ENCODE measurements at places on chromosomes 6 and 20.

DNA sequence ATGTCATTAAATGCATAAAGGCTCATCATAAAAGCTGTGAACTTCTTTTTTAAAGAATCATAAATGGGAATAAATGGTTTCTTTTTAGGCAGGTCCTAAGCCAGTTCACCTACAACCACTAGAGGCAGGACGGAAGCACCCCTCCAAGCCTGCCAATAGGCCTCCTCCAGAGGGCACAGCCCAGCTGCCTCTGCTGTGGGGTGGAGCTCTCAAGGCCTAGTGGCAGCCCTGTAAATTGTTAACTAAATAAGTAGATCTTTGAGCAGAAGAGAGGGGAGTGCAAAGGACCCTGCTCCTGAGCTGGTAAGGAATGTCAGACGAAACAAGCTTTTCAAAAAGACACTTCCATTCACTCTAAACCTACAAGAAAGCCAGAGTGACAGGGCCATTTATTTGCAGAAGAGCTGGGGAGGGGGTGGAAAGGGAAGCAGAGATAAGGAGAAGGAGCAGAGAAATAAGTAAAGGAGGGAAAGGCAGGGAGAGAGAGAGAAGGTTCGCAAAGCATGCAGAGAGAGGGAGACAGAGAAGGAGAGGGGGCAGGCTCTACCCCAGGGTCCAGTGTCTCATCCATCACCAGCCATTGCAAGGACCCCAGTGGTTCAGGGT is 18.0 kb upstream of the MAFB start:
- no peak for DNase-seq

DNA sequence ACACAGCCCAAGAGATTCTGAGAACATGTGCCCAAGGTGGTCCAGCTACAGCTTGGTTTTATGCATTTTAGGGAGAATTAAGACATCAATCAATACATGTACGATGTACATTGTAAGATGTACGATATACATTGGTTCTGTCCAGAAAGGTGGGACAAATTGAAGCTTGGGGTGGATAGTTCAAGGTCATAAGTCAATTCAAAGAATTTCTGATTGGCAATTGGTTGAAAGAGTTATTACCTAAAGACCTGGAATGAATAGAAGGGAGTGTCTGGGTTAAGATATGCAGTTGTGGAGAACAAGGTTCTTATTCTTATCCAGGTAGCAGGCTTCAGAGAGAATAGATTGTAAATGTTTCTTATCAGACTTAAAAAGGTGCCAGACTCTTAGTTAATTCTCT is 31.8 kb upstream of the LCA5 start:
- DNase-seq, result no peak

GRCh38 chr20:44455126-44455525 is 20.5 kb upstream of the TTPAL start:
- no peak for DNase-seq

- DNase-seq, result no peak
Measured at GRCh38 chr20:47740121-47740861, 45.0 kb downstream of the SULF2 start.

- no peak for DNase-seq
Measured at GRCh38 chr6:116779573-116780164, 14.2 kb upstream of the FAM162B start.

GRCh38 chr6:71965404-71965803 is 79.1 kb downstream of the RIMS1 start:
- no peak for DNase-seq

GRCh38 chr6:41547799-41548097 is 1.6 kb downstream of the FOXP4 start:
- DNase-seq, result no peak

DNA sequence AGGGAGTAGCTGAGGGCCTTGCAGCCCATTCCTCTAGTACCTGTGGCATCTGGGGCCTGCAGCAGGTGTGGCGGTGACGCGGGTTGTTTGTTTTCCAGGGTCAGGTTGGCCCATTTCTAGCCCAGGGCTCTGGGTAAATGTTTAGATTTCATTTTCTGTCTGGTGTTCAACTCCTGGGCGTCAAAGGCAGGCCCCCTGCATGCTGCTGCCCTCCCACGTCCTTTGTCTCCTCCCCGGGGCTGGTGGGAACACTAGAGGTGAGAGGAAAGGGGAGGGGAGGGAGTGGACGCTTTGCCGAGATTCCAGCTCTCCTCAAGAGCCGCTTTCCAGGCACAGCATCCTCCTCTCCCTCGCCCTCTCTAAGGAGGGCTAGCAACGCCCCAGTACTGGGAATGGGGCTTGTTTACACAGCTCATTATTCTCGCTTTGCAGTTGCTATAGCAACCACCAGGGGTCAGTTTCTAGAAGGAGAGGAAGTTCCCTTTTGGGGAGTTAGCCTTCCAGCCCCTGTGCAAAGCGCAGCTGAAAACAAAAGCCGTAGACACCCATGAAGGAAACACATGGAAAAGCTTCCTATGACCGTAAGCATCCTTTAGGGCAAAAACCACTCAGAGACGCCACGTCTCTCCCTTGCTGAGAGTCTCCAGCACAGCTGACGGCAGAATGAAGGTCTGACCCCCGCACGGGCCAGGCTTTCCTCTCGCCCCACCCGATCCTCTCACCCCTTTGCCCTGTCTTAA is 170.6 kb downstream of the LY86 start:
- no peak for DNase-seq

GRCh38 chr6:27966044-27966443 is 9.0 kb downstream of the OR2B6 start:
- no peak for DNase-seq

- no peak for DNase-seq
Measured at GRCh38 chr6:130560231-130560630, 194.4 kb downstream of the TMEM200A start.

GRCh38 chr20:36830791-36831691 is 44.9 kb upstream of the TLDC2 start:
- DNase-seq, result no peak

DNA sequence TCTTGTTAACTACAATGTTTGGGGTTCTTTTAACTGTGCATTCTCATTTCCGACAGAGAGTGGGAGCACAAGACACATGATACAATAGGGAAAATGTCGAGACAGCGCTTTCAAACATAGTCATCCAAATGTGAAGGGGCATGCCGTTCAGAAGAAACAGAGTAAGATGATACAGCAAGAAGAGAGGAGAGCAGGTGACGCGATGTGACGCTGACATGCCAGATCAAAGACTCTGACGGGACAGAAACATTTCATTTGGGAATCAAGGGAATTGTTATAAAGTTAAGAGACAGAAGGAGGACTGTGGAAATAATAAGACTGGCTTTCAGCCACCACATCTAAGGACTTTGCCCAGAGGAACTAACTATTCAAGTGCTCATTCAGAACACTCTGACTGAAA is 117.4 kb downstream of the FAXC start:
- DNase-seq, result no peak

DNA sequence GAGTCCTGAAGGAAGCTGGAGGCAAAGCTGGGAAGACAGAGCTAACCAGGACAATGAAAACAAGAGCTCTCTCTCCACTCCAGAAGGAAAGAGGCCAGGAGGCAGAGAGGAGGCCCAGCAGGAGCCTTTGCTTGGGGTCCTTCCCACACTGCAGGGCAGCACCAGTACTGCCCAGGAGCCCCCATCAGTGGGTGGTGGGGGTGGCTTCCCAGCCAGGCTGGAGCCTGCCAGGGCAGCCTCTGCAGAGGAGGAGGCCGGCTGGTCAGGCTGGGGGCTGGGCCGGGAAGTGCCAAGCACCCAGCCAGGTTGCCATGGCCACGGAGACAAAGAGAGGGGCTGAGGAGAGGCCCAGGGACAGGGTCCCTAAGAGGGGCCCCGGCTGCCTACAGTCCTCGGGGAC is 33.4 kb downstream of the PREX1 start:
- no peak for DNase-seq

Measured in stimulated activated CD8-positive, alpha-beta memory T cell treated with anti-CD3 and anti-CD28 coated beads, Interleukin-7, amount 100 ng/mL, for 1 hour (primary cell).